Right forelimb (tissue), 1 donor: ENCODE measurements at places on chromosomes 6 and 20.

DNA sequence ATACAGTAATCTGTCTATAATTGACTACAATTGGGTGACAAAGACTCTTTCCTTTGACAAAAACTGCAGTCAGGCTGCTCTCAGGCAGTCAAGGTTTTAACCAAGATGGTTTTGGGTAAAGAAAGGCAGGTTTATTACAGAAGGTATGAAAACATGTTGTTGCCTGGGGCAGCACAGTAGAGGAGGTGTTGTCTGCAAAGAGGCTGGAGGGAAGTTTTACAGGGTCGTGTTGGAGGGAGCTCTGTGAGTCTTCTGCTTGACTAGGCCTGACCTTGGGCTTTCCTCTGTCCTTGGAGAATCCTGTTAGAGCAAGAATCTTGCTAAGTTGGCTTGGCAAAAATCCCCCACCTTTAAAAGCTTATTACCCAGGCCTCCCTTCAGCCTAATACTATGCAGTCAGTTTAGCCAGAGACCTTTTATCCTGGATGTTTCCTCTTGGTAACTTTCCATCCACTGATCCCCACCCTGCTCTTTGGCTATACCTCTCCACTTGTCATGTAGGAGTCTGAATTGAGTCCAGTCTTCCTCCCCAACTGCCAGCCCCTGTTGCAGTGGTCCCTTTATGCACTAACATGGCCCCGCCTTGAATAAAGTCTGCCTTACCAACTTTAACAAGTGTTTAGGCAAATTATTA lies 143.0 kb upstream of the SLC22A16 start:
- no peak for DNase-seq

DNA sequence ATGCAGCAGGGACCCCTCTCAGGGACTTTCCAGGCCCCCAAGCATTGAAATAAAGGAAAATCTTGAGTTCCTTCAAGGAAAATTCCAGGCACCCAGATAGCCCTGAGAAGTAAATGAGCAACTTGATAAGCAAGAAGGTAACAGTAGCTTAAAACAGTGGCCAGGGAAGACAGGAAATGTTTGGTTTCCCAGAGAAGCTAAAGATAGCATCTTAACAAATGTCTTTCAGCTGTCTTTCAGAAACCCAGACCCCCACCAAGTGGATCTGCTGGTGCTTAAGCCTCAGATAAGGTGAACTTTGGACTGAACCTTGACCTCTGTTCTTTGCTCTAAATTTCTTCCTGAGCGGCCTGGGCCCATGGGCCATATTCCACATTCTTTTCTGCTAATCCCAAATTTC lies 117.8 kb upstream of the CST7 start:
- peak; percentile 15 for DNase-seq

- DNase-seq, result no peak
These were observed 34.3 kb downstream of the CEP250 start for GRCh38 chr20:35489717-35490116.

DNA sequence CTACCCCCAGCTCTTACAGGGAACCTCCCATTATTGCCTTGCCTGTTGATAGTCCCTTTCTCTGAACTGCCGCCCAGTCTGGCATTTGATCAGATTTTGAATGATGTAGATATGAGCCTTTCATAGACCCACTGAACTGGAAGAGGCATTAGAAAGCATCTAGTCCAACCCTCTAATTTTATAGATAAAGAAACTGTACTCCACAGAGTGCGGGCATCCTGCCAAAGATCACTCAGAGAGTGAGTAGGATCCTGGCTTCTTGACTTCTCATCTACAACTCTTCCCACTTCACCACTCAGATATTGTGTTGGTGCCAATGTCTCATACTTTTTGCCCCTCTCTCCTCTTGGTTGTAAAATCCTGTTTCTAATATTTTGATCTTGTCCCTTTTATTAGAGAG lies 179.2 kb upstream of the BMP2 start:
- DNase-seq, result no peak

- no peak for DNase-seq
These were observed 42.0 kb downstream of the RNF217 start for GRCh38 chr6:125004198-125004597.

GRCh38 chr6:62775427-62776022 lies 435.7 kb upstream of the FKBP1C start:
- no peak for DNase-seq
